HFF-Myc (cell line): ENCODE measurements at places on chromosomes 1 and 21.

DNA sequence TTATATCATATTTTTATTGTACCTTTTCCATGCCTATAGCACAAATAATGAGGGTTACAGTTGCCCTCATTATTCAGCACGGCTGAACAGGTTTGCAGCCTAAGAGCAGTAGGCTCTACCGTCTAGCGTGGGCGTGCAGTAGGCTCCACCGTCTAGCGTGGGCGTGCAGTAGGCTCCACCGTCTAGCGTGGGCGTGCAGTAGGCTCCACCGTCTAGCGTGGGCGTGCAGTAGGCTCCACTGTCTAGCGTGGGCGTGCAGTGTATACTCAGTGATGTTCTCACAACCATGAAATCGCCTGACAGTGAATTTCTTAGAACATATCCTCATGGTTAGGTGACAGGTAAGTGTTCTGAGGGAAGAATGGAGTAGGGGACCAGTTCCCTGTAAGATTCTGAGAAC is 84.9 kb downstream of the DYRK1A start:
- DNase-seq: no peak

DNA sequence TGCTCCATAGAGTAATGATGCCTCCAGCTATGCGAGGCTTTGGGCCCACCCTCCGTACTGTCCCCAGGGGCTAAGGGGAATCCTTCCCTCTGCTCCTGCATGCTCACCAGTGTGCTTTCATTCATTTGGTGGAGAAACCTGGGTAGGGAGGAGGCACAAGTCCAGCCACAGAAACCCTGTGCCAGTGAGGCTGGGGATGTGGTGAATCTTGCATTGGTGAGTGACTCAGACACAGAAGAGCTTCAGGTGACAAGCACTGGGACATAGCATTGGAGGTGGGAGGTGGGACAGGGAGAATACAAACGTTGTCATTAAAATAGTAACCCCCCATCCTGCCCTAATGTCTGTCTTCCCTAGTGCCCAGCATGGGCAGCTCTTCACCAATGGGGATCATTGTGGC is 5.2 kb downstream of the FCGR2A start:
- no peak for DNase-seq

- DNase-seq: peak; percentile 37
These were observed 6.0 kb upstream of the SHISA4 start for GRCh38 chr1:201882665-201883132.

DNA sequence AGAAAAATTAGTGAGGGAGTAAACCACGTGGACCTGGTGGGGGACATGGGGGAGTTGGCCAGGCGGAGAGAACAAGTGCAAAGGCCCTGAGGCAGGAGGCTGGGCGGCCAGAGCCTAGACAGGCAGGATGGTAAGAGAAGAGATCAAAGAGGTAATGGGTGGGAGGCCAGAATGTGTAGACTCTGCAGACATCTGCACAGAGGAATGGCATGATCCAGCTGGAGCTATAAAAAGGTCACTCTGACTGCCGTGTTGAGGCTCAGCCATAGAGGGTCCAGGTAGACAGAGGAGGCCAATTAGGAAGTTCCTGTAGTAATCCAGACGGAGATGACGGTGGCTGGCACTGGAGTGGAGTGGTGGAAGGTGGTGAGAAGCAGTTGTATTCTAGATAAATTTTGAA is 3.6 kb downstream of the H6PD start:
- DNase-seq: no peak

- DNase-seq: no peak
These were observed 884 bp downstream of the PHACTR4 start for GRCh38 chr1:28370239-28371009.

- DNase-seq: no peak
These were observed 1.1 kb upstream of the FNDC10 start for GRCh38 chr1:1600861-1601563.

DNA sequence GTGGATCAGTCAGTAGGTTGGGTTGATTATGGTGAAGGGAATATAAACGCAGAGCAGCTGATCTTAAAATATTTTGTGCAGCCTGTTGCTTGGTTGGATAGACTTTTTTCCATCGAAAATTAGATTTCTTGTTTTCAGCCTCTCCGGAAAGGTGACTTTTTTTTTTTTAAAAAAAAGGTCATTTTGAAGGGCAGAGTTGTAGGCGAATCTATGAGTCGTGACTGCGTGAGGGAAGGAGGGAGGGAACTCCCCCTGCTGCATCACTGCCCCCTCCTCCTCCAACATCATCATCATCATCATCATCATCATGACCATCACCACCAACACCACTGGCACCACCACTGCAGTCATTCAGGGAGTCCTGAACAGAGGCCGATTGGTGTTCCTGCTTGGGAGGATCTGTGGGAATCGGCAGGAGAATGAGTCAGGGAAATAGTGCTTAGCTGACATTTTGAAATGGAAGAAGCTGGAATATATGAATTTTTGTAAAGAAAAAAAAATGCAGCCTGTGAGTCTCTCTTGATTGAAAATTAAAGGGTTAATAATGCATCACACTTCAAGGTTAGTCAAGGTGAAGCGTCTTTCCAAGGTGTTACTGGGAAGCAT is 1.2 kb downstream of the ATP1B1 start:
- no peak for DNase-seq

DNA sequence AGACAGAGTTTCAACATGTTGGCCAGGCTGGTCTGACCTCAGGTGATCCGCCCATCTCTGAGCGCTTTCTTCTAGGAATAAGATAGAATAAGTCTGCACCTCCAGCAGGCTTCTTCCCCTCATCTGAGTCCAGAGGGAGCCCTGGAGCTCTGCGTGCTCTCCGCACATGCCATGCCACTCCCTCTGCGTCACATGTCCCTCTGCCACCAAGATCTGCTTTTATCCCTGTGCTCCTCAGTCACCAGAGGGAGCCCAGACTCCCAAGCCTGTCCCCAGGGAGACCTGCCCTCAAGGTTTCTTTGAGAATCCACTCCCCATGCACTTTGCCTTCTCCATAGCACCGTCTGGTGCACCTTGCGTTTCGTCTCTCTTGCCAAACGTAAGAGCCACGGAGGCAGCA is 213.0 kb downstream of the CAMTA1 start:
- no peak for DNase-seq

GRCh38 chr1:199875856-199876255 is 151.7 kb upstream of the NR5A2 start:
- no peak for DNase-seq

DNA sequence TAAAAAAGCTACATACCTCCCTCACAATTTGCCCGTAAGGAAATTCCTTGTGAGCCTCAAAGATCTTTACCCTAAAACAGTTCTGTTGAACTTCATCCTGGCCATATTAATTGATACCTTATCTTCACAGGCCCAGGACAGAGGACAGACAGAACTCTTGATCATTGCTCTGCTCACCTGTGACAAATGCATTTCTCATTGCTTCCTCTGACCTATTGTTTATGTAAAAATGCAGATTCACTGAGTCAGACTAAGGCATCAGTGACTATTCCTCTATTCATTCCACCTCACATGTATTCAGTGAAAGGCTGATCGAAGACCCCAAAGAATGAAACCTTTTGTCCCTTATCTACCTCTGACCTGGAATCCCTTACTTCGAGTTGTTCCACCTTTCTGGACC is 61.0 kb downstream of the BACH1 start:
- DNase-seq: no peak

DNA sequence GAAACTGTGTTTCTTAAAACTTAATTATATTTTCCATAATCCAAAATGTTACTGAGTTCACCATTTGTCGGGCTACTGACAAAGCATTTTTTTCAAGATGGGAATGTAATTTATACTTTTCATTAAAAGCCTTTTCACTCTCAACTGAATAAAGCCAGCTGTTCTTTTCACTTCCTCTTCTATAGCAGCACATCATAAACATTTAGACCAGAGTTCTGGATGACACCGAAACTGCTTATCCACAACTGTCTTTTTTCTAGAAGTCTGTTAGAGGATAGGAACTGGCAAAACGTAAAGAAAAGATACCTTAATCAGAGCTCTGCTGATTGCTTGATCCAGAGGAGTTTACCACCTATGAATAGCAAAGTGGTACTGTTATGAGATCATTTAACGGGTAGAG is 594.7 kb downstream of the ADGRL2 start:
- DNase-seq: no peak

GRCh38 chr1:13224480-13225060 is 1.4 kb downstream of the PRAMEF18 start:
- DNase-seq: no peak

GRCh38 chr21:38825921-38826320 is 20.2 kb downstream of the ETS2 start:
- DNase-seq: no peak

DNA sequence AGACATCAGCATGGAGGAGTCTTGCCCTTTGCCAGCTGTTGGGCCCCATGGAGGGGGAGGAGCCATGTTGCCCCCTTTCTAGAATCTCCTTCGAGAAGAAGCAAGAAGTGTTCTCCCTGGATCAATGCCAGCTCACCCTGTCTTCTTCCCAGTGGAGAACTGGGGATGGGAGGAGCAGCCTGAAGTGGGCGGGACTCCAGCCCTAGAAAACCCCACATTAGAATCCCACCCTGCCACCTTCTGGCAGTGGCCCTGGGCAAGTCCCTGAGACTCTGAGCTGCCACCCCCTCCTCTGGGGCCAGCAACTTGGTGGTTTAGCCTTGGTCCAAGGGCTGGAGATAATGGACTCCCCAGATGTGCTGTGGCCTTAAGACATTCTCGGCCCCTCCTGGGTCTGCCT is 51.7 kb downstream of the PAX7 start:
- DNase-seq: no peak

DNA sequence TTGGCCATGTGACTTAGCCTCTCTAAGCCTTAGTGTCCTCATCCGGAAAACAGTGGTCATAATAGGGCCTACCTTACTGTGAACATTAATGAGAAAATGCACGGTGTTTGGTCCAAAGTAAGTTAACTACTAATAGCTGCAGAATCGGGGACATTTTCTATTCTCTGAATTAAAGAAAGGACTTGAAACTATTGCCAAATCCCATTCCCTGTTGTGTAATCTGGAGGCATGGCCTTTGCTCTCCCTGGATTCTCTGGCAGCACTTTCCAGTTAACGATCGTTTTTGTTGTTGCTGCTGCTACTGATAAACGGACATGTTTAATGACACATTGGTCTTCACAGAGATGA is 30.5 kb downstream of the FMO4 start:
- no peak for DNase-seq

- no peak for DNase-seq
These were observed 8.8 kb downstream of the MYCL start for GRCh38 chr1:39892601-39893595.

GRCh38 chr1:53413175-53414001 is 45.8 kb upstream of the DMRTB1 start:
- DNase-seq: no peak

DNA sequence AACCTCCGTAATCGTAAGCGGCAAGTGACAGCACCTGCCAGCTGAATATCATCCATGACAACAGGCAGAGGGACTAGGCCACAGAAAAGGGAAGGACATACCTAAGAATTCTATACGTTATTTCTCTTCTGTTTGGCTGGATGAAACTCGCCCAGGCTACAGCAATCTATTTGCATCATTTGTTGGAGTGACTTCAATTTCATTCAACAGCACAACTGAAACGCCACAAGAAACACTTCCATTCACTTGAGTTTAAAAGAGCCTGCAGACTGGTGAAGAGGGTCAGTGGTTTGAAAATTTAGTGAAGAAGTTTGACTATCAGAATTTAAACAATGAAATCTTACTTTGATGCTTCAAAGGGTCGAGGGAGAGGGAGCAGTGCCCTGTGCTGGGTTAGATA is 378.7 kb downstream of the LMO4 start:
- no peak for DNase-seq

GRCh38 chr1:212234431-212235395 is 50.5 kb upstream of the PPP2R5A start:
- DNase-seq: peak; percentile 80

DNA sequence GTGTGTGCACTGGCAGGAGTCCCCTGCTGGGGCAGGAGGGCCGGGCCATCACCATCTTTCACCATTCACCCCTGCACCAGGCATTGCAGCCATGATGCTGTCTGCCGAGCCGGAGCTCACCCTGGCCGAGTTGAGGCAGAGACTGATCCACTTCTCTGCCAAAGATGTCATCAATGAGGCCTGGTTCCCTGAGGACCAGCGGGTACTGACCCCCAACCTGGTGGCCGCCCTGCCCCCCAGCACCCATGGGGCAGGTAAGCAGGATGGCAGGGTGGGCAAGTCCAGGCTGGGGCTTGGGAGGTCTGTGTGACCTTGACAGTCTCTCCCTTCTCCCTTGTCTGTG is 18.6 kb downstream of the PCSK9 start:
- DNase-seq: no peak

GRCh38 chr1:52651904-52652303 is 18.9 kb downstream of the SHISAL2A start:
- DNase-seq: no peak

DNA sequence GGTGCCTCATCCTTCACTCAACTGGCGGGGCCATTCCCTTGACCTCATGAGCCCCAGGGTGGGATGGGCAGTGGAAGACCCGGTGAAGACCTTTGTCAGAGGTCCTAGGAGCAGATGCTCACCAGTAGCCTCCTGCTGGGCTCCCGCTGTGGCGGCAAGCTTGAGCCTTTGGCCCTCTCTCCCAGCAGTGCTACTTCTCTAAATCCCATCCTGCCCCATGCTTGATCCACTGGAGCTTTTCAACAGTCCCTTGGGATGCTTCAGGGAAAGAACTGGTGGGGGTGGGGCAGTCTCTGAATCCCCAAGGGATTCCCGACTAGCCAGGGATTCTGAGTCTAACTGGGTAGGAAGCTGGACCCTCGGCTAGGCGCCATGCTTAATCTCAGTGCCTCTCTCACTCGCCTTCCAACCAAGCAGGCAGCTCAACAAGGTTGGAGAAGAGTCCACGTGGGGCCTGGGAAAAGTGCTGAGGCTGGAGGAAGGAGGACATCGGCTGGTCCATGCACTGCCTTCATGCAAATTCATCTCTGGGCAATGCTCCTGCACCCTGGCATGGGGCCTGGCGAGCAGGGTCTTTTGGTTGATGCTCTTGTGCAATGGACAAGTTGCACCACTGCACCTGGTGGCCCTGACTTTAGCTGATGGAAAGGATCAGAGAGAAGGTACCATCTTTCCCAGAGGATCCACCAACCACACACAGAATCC is 190.3 kb downstream of the GRIK3 start:
- DNase-seq: no peak

DNA sequence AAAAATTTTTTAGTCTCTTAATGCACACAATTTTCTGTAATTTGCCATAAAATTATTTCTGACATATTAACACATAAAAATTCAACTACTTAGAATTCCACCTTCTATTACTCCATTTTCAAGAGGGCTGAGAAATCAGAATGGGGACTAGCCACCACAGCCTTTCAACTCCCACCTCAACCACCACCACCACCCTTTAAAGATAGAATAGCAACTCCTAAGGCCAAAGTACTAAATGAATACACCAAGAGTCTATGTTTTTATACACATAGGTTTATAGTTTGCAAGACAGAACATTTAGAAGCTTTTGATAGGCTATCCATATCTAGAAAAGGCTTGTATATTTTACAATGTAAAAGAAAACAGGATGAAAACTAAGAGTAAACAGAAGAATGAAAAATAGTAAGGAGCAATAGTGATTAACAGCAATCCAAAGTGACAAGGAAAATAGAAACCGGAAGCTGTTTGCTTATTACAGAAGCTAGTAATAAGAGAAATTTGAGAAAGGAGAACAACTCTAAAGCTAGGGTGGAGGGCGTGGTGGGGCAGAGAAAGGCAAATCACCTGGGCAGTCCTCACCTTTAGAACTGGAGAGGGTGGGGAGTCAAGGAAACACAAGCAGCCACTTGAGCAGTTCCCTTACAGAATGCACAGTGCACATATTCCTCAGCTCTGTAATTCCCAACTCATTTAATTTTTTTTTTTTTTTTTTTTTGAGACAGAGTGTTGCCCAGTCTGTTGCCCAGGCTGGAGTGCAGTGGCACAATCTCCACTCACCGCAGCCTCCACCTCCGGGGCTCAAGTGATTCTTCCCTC is 27.7 kb downstream of the EPS15 start:
- DNase-seq: no peak
